ENCODE measurements at places on chromosomes 3 and 15. TPM values are rescaled to one million over a fixed set of nuclear protein-coding genes. Genes with fewer than 3 reads are reported as not detected.
A peak's percentile ranks its signal among the peaks of the same experiment; 100 is the strongest.

The BCL2A1 gene
- total RNA-seq, result 0.72 TPM

The ATP13A5 gene
- total RNA-seq, result 1.1 TPM

The GOLGA6C gene
- total RNA-seq, result not detected

The CRBN gene
- 140 TPM for total RNA-seq

The EEFSEC gene
- 15.8 TPM for total RNA-seq

The SPTBN5 gene
- 2.7 TPM for total RNA-seq

The MME gene
- total RNA-seq, result 1.9 TPM

The CLEC3B gene
- total RNA-seq, result 42.3 TPM

The FSD2 gene
- not detected for total RNA-seq

DNA sequence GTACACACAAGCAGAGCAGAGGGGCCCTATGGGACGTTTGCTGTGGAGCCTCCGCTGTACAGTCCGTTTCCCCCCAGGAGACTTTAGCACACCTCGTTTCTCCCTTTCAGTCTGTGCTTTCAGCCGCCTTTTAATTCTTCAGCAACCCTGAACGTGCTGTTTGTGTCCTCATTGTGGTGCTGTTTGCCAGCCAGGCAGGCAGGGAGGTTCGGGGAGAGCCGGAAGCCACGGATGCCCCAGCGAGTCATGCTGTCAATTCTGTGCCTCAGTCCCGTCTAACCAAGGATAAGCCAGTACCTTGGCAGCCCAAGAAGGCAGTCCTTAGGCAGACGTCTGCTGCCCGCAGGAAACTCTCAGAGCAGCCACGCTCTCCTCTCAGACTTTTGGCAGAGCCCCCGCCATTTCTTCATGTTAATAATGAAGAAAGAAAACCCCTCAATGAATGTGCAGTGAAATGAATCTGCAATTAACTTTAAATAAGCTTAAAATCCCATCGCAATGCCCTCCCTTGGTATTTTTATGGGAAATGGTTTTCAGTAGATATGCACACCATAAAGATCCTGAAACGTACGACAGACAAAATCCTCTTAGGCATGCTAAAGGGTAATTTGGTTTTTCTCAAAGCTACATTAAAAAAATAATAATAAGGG is 158.6 kb downstream of the UACA start:
- H3K27ac ChIP-seq, result no peak overlapping the region
- no peak for DNase-seq
- H3K36me3 ChIP-seq, result no peaks in the 10 kb centered on the region
- no peaks in the 10 kb centered on the region for H3K27me3 ChIP-seq
- peaks cover 23% of the 10 kb centered on the region for H3K4me1 ChIP-seq

DNA sequence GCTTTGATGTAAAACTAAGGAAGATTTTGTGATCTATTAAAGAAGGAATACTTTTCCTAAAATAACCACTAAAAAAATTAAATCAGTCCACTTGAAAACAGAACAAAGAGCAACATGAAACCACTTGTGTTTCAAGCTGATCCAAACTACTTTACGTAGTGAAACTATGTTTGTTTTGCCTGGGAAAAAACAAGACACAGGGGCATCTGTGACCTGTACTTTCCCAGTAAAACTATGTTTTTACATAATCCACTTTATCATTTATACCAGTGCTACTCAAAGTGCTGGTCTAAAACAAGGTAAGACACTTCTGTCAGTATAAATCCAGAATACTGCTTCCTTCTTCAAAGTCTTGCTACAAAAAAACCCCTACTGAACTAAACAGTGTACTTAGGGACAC is 56.7 kb downstream of the SPG11 start:
- H3K27me3 ChIP-seq, result no peaks in the 10 kb centered on the region
- no peak for DNase-seq
- no peaks in the 10 kb centered on the region for H3K4me1 ChIP-seq
- no peak overlapping the region for H3K4me3 ChIP-seq
- peaks cover 83% of the 10 kb centered on the region for H3K36me3 ChIP-seq

- no peak overlapping the region for H3K27ac ChIP-seq
- no peaks in the 10 kb centered on the region for H3K36me3 ChIP-seq
- no peaks in the 10 kb centered on the region for H3K27me3 ChIP-seq
- H3K4me3 ChIP-seq, result no peak overlapping the region
- no peaks in the 10 kb centered on the region for H3K4me1 ChIP-seq
- DNase-seq, result no peak
Measured at GRCh38 chr15:27844018-27844666, 255.0 kb downstream of the OCA2 start.

DNA sequence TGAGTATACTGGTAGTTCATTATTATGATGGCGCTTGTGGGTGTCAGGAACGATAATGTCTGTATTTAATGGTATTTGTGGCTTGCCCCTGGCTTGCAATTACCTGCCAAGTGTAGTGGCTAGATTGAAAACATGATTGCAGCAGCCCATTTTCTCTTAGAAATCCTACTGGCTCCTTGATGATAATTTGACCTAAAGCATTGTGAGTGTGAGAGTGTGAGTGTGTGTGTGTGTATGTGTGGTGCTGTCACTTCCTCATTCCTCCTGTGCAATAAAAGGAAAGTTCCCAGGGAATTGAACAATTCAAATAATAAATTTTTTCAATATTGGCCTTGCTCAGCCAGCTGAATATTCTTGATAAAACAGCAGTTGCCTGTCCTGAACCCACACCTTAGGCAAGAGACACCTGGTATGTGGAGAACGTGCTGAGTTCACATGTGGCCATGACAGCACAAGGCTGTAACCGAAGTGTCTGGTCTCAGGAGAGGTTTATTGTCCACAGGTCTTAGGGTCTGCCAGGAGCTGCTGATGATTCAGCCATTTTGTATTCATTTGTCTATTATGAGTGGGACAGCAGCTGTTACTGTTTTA is 193.3 kb downstream of the CD47 start:
- H3K27ac ChIP-seq, result no peak overlapping the region
- no peaks in the 10 kb centered on the region for H3K36me3 ChIP-seq
- no peaks in the 10 kb centered on the region for H3K4me1 ChIP-seq
- no peak overlapping the region for H3K4me3 ChIP-seq

- no peaks in the 10 kb centered on the region for H3K27me3 ChIP-seq
- no peak overlapping the region for H3K4me3 ChIP-seq
- DNase-seq, result no peak
- H3K4me1 ChIP-seq, result peaks cover 30% of the 10 kb centered on the region
- H3K27ac ChIP-seq, result no peak overlapping the region
Measured at GRCh38 chr15:52730173-52730572, 51.0 kb upstream of the ATOSA start.

DNA sequence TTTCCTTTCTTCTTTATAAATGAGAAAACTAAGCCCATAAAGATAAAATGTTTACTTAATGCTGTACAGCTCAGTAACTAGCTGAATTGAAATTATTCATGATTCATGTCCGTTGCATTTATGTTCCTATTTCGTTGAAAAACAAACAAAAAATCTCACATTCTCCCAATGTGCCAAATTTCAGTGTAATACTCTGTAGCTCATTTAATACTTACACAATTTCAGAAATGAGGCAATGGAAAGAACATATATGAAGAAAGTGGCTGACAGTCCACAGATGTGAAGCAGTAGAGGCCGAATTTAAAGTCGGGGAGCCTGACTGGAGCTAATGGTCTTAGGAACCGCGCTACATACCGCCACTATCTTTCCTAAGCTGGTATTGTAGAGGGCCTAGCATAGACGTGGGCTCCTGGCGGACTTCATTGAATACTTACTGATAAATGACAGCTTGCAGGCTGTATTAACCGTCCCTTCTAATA is 651 bp downstream of the PLSCR2 start:
- no peaks in the 10 kb centered on the region for H3K27me3 ChIP-seq
- peak overlapping the region; percentile 81 for H3K27ac ChIP-seq
- no peaks in the 10 kb centered on the region for H3K36me3 ChIP-seq
- DNase-seq, result no peak

GRCh38 chr3:85726241-85726640 is 767.5 kb downstream of the CADM2 start:
- H3K36me3 ChIP-seq, result no peaks in the 10 kb centered on the region
- DNase-seq, result no peak
- H3K4me3 ChIP-seq, result no peak overlapping the region
- no peak overlapping the region for H3K27ac ChIP-seq
- H3K4me1 ChIP-seq, result no peaks in the 10 kb centered on the region

DNA sequence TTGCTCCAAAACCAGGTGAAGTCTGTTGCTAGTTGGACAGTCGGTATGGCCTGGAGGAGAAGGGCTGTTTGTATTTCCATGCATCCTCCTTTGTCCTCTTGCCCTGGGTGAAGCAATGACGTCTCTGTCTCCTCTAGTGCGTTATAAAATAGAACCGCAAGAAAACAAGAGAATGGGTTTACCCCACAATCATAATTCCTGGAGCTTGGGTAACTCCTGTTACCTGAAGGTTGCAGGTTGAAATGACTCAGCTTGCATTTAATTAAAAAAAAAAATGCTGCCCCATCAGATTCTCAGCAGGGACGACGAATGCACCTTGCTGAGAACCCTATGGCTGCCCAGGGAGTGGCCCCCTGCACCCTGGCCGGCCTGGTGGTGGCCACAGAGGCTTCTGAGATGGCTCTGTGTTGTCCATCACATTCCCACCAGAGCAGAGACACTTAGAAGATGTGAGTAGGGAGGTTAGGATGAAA is 228.2 kb upstream of the BHLHE40 start:
- no peaks in the 10 kb centered on the region for H3K27me3 ChIP-seq
- no peaks in the 10 kb centered on the region for H3K36me3 ChIP-seq
- peaks cover 45% of the 10 kb centered on the region for H3K4me1 ChIP-seq
- no peak overlapping the region for H3K4me3 ChIP-seq
- no peak for DNase-seq

DNA sequence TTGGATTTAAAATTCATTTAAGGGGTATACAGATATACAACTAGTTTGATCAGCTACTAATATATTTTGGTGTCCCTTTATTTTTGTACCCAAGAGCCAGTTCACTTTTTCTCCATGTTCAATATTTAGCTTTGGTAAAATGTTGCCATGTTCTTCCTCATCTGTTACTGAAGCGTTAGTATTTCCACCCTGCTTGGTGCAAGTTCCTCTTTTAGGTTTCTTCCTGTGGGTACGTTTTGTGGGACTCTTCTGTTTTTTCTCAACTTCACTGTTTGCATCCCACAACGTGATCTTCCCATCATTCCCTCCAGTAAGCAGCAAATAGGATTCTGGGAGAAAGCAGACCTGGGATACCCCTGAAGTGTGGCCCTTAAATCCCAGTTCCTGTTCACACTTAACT is 14.1 kb downstream of the WDR53 start:
- no peak for DNase-seq
- peaks cover 6% of the 10 kb centered on the region for H3K36me3 ChIP-seq
- no peaks in the 10 kb centered on the region for H3K4me1 ChIP-seq
- H3K27me3 ChIP-seq, result no peaks in the 10 kb centered on the region
- no peak overlapping the region for H3K4me3 ChIP-seq
- H3K27ac ChIP-seq, result no peak overlapping the region

GRCh38 chr15:69530991-69531664 is 78.5 kb downstream of the RPLP1 start:
- peaks cover 10% of the 10 kb centered on the region for H3K4me1 ChIP-seq
- no peak overlapping the region for H3K4me3 ChIP-seq
- H3K36me3 ChIP-seq, result no peaks in the 10 kb centered on the region
- DNase-seq, result no peak

- no peak overlapping the region for H3K4me3 ChIP-seq
- H3K36me3 ChIP-seq, result no peaks in the 10 kb centered on the region
- no peak for DNase-seq
- H3K27ac ChIP-seq, result no peak overlapping the region
- no peaks in the 10 kb centered on the region for H3K27me3 ChIP-seq
- H3K4me1 ChIP-seq, result no peaks in the 10 kb centered on the region
Measured at GRCh38 chr15:96500508-96500907, 170.0 kb downstream of the NR2F2 start.

GRCh38 chr3:67215690-67216089 is 217.6 kb downstream of the KBTBD8 start:
- H3K4me1 ChIP-seq, result no peaks in the 10 kb centered on the region
- no peak overlapping the region for H3K27ac ChIP-seq
- H3K4me3 ChIP-seq, result no peak overlapping the region
- no peaks in the 10 kb centered on the region for H3K36me3 ChIP-seq
- no peaks in the 10 kb centered on the region for H3K27me3 ChIP-seq

GRCh38 chr3:177196456-177197040 is 734 bp downstream of the TBL1XR1 start:
- H3K4me1 ChIP-seq, result peaks cover 40% of the 10 kb centered on the region
- no peak for DNase-seq

Measured in suprapubic skin (tissue), 4 donors.